ENCODE measurements at places on chromosomes 2 and 18.

DNA sequence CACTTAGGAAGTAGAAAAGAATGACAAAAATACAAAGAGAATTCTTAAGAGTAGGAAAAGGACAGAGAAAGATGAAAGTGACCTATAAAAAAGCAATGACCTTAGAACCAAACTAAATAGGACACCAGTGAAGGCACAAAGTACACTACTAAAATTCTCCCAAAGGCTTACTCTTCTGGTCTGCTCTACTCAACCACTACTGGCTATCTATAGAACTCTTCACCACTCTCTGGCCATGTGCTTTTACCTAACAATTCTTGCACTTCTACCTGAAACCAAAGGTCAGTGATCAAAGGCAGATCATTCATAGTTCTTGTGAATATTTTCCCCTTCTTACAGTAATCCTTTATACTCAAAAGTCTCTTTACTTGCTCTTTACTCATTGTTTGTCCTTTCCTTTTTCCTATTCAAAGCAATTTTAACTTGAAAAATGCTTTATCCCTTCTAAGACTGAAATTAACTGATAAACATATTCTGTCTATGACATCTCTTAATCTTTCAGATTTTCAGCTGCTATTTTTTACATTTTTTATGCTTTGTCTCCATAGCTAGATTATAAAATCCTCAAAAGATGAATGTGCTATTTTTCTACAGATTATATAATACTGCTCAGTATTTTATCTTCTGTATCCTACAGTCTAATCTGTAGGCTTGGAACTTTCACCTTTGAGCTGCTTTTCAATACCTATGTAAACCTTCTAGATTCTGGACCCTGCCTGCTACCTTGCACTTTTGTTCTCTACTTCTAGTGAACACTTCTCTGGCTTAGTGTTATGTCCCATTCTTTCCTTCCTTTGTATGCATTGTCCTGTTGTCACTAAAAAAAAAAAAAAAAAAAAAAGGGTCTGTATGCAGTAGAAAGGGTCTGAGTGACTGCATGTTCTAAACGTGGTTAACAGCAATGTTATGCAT is 64.6 kb downstream of the NCKAP1 start:
- no peak for DNase-seq

GRCh38 chr2:234979204-234980167 is 27.7 kb downstream of the SH3BP4 start:
- no peak for DNase-seq

DNA sequence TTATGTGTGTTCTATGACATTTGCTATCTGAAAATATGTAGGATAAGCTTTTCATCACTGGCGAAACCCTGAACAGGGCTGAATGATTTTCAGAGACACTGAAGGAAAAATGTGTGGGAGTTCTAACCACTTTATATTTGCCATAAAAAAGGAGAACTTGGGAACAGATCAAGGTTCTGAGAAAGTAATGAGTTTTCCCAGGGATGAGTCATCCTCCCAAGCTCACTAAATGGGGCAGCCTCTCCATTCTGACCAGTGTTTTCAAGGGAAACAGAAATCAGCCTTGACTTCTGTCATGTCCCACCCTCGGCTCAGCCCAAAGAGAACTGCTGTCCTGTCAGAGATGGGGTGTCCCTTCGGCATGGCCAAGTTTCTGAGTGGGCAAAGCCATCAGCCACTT is 2109.8 kb upstream of the CELF4 start:
- DNase-seq, result no peak

DNA sequence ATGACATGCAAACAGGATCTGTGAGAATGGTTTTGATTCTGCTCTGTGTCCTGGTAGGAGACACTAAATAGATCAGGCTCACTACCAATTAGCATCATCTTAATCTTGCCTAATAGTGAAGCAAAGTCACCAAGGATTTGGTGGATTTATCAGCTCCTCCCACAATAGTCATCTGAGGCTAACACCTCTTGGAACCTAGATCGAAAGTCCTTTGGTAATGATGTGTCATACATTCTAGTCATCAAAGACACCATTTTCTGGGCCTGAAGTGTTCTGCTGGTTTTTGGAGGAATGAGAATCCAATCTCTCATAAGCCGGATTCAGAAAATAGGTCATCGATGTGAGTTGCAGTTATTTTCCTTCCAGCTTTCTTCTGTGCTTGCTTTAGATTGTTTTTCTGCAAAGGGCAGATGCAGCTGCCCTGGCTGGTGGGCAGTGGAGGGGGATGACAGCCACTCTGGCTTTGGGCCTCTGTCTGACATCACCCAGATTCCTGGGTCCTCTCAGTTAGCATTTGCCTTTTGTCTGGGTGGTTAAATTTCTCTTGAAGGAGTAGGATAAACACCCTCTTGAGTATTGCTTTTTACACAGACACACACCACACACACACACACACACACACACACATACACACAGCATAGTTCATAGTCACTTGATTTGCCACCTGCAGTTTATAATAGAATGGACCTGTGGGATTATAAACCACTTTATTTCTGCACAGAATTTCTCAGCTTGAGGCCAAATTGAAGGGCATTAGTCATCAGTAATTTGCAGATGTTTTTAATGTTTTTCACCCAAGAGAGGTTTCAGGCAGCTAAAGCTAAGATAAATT is at the start of gene MYO3B:
Gene MYO3B (plus strand): TSS at position 198 of the 832 bp plus-strand sequence. CDS start 141 bp downstream, at position 339.
- DNase-seq, result no peak

GRCh38 chr2:71807581-71808451 is 339.8 kb downstream of the CYP26B1 start:
- DNase-seq, result no peak

GRCh38 chr18:45161850-45162249 is 453.4 kb upstream of the SLC14A2 start:
- no peak for DNase-seq

DNA sequence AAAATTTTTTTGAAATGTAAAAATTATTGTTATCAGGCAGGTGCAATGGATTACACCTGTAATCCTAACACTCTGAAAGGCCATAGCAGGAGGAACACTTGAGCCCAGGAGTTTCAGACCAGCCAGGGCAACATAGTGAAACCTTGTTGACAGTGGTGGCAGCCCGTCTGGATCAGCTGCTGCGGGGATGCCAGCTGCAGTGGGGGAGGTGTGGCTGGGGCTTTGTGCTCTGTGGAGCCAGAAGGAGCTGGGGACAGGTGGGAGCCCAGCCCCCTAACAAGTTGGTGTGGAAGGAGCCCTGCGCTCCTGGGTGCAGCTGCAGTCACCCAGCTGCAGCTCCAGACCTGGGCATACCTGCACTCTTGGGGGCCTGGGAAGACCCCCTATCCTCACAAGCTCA is 182.4 kb upstream of the MC4R start:
- no peak for DNase-seq

DNA sequence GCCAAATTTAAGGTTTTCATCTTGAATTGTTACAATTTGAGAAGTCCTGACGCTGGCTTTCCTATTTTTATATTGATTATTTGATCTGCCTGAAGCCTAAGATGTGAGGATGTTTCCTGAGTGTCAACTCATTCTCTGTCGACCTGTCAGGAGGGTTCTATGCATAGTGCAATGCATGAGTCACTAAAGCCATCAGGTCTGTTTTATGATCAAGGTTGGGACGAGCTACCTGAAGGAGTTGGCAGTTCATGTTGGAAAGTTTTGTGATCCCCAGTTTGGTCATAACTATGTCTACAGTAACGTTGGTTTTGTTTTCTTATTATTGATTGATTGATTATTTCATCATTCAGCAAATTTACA is 71.2 kb downstream of the NABP1 start:
- no peak for DNase-seq

- DNase-seq, result no peak
Measured at GRCh38 chr2:3622967-3623366, 28.1 kb downstream of the COLEC11 start.

DNA sequence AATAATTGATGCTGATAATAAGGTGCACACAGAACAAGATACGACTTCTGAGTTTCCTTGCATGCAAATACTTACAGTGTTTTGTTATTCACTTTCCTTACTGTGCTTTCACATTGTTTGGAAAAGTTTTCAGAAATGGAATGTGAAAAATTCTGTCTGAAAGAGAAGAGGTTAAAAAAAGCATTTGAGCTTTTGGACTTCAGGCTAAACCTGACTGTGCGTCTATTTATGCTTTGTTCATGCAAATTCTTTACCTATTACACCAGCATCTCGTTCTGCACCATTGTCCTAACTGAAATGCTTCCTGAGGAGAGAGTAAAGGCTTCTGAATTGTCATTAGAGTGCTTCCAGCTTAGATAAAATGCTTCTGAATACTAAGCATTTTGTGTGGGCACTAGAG is 61.4 kb downstream of the LHCGR start:
- no peak for DNase-seq

DNA sequence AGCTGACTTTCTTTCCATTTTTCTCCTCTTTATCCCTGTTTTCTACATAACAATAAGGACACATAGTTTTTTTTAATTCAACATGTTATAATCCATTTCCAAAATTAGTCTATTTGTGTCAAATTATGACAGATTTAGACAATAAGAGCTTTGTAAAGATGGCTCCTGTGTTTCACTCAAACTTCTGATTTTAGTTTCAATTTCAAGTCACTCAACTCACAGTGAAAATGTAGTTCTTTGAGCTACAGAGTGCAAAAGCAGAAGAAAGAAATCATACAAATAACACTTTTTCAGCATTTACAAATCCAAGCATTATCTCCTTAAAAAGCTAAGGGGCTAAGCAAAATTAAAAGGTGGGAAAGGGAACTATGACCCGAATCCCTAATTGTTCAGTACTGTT is 340.7 kb upstream of the TRIB2 start:
- DNase-seq, result no peak

DNA sequence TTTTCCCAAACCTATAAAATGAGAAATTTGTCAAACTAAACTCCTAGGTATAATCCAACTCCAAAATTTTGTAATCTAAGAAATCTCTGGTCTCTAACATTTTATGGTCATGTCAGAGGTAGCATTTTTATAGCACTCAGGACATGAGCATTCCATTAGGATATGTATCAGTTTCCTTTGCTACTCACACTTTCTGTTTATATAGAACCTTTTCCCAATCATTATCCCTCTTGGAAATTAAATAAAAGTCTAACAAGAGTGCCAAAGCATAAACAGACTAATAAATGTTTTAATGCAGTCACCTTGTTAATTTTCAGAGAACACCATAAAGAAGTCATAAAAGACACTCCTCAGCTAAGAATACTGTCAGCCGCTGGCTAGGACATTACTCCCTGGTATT is 300.0 kb upstream of the CWC22 start:
- no peak for DNase-seq

- DNase-seq, result no peak
Measured at GRCh38 chr2:20470211-20470610, 23.3 kb downstream of the RHOB start.

- DNase-seq, result no peak
Measured at GRCh38 chr18:78123926-78124797, 855.5 kb upstream of the SALL3 start.

GRCh38 chr2:158724803-158725381 is 70.2 kb upstream of the DAPL1 start:
- DNase-seq, result no peak

DNA sequence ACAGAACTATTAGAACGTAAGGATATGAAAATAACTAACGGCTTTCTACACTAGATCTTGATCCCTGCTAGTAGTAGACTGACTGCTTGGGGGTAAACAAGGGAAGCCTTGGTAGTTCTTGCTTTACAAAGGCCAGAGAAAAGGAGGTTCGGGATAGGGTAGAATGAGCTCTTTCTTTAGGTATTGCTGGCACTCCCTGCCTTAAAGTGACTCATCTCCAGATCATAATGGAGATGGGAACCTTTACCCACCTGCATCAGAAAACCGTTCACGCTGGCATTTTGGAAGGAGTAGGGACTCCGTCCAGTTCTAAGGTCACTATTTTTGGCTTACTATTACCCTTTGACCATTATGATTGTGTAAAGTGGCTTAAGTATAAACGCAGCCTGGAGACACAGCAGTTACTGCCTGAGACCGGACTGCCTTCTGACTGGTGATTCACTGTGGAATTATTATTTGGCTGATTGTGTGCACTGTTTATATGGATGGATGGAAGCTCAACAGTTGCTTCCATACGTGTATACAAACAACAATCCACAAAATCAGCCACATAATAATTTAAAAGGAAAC is 482.5 kb downstream of the STK39 start:
- no peak for DNase-seq

GRCh38 chr2:235694721-235695601 is 201.1 kb downstream of the AGAP1 start:
- DNase-seq, result no peak

DNA sequence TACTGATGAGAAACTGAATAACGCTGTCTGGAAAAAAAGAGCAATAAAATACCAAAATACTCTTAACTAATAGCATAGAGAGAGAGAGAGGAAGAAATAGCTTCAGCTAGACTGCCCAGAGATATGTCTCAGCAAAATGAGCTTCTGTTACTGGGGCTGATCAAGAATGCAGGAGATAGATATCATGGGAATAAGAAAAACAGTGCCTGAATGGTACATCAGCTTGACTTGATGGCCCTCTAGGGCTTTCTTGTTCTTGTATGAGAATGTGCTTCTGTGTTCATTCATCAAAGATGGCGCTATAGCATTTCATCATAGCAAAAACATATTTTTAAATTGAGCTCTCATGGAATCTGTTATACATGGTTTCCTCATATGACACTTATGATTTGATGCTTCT is 151.2 kb downstream of the CALCRL start:
- no peak for DNase-seq

DNA sequence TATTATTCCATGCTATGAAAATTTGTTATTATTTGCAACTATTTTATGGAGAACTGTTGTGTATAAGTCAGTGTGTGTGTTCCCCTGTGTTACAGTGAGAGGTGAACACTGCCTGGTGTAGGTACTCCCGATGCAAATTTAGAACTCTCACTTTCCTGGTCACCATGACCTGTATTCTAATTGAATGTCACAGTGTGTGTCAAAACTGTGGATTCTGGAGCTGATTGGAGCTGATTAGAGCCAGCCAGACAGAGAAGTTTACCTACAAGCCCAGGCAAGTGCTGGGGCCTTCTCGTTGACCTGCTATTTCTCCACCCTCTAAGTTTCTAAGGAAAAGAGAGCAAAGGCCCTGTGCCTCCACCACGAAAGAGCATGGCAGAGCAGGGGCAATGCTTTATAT is 216.0 kb downstream of the NYAP2 start:
- no peak for DNase-seq

DNA sequence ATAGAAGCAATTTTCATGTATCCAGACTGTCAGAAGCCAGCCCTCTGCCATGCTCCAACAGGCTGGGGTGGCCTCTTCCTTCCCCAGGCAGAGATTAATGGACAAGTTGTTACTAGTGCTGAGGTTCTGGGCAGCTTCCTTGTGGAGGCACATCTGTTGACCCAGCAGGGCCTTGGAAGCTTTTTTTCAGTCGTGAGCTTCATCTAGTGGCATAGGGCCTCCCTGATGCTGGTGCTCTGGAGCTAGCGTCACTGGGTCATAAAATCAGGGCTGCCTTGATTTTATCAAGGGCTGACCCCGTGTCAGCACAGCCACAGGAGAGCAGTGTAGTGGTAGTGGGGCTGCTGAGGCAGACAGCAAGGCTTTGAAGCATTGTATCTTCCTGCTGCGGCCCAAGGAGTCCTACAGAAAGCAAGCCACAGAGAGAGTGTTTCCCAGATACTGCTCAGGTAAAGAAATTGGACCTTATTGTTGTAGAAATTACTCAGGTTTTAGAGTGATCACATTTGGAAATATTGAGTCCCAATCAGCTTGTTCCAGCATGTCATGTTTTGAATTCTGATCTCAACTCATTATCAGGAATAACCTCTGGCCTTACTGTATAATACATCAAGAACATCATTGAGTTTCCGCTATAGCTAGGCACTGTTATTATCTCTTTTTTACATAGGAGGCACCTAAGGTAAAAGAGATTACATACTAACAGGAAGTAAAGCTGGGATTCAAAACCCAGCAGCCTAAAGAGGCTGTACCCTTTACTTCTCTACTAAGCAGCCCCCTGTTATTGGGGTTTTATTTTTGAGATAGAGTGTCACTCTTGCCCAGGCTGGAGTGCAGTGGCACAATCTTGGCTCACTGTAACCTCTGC is 92.3 kb upstream of the ALPP start:
- DNase-seq, result no peak

All from stimulated activated CD8-positive, alpha-beta memory T cell treated with anti-CD3 and anti-CD28 coated beads, Interleukin-4, amount 100 ng/mL, for 1 hour (primary cell).